Right hindlimb (tissue), 1 donor: ENCODE measurements at places on chromosomes 3 and 15.
A peak's percentile ranks its signal among the peaks of the same experiment; 100 is the strongest.

- no peak for DNase-seq
Measured at GRCh38 chr15:85786781-85787114, 8.0 kb downstream of the KLHL25 start.

DNA sequence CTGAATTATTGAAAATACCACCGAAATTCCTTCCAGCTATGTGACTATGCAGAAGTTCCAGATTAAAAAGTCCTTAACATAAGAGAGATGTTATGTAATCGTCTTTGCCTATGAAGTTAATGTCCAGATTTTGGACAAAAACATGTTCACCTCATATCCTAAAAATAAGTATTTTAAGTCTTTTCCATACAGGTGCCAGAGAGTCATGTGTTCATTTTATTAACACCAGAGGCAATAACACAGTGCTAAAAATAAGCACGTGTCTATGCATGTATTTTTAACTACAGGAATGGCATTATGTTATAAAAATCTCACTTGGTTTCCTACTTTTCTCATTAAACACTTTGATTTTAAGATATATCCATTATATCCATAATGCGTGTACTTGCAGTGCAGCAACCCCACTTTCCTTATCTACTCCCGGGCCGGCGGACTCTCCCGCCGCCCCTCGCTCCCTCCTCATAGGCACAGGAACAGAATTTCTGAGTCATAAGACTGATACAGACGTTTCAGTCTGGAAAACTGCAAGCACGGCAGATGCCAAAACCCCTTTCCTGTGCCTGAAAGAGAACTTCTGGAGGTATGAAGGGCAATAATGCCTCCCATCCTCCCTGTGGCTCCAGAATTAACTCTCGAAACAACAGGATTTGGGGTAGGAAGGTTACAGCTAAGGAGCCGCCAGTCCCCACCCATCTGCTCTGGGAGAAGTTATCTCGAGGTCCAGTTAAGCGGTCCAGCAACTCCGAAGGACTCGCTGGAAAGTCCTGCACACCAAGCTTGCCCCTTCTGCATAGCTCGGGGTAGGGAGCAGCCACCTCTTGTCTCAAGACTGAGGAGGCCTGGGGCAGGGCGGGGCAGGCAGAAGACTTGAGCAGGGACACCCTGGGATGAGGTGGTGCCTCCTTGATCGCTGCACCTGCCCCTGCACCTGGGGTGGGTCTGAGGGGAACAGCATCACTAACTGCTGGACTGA is 22.3 kb upstream of the PSTPIP1 start:
- DNase-seq = peak; percentile 45

DNA sequence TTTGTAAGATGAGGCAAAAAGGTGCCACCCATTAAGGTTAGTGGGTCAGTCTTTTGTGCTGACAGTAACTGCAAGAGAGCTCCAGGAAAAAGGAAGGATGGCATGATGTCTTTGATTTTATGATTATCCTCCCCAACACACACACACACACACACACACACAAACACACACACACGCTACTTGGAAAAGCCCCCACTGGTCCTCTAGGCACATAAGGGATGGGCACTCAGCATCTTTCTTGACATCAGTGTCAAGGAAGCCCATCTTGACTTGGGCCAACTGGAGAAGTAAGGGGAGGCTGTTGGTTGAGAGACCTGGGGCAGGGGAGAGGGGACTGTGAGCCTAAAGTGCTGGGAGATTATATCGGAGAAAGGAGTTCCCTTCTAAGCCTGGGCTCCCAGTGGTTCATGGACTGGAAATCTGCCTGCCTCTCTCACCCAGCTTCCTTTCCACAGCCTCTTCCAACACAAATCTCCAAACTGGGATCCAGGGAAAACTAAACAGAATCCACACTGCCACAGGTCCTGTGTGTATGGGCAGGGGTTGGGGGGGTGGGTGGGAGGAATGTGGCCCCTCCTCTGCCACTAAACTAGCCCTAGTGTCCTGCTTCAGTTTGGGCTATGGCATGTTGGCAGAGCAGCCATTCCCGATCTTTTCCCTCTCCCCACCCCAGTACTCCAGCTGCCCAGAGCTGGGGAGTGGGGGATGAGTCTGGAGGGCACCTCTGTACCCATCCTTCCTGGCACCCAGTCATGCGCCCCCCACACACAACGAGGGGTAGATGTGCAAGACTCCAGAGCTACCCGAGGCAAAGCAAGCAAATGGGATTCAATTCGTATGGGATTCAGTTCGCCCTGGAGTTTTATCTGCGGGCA is 1.6 kb downstream of the AMOTL2 start:
- no peak for DNase-seq

DNA sequence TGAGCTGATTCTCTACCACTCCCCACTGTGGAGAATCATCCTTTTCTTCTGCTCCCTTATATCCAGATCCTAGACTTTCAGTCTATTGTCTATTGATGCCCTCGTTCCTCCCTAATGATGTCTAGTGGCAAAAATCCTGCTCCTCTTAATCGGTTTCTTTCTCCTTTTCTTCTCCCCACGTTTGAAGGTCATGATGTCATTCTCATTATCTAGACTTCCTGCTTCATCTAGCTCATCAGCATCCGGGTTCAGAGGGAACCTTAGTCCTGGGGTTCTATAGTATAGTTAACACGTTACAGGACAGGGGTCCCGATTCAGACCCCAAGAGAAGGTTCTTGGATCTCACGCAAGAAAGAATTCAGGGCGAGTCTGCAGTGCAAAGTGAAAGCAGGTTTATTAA is 14.9 kb upstream of the ALDH1A2 start:
- no peak for DNase-seq

DNA sequence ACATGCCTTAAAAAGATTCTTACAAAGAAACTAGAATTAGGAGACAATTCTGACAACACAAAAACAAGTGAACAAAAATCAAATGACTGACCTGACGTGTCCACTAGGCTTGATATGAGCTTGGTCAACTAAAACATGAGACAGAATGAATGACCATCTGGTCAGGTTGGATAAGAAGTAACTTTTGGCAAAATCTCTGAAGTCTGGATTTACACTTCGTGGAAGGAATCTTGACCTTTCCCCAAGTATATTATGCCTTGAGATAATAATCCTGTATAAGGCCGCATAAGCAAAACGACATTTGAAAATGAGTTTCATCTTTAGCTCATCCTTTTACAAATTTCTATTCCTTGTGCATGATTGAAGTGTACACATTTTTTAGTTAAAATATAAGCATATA is 1.1 kb upstream of the TF start:
- no peak for DNase-seq

- DNase-seq = no peak
Measured at GRCh38 chr15:42094512-42094963, at the start of gene PLA2G4D. Gene PLA2G4D (minus strand): TSS chr15:42094562. CDS start chr15:42094459, 103 bp downstream.

DNA sequence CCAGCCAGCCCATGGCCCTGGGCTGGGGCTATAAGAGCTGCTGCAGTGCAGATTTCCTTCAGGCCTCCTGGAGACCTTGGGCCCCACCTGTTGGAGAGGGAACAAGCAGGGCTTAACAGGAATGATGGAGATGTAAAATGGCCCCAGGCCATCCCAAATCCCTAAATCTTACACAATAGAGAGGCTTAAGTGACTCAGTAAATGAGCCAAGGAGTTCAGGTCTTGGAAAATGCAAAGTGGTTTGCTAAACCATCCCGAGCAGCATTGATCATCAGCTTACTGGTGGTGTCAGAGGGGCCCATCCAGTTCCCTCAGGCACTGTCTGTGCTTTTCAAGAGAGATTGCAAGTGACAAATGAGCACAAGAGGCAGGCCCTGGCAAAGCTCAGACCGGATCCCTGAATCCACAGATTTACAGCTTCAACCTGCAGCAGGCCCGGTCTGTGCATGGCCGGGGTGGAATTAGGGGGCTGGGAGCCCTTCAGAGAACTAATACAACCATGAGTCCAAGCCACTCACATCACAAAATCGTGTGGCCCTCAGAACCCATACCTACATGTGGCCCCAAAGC is 325.4 kb downstream of the UACA start:
- no peak for DNase-seq

DNA sequence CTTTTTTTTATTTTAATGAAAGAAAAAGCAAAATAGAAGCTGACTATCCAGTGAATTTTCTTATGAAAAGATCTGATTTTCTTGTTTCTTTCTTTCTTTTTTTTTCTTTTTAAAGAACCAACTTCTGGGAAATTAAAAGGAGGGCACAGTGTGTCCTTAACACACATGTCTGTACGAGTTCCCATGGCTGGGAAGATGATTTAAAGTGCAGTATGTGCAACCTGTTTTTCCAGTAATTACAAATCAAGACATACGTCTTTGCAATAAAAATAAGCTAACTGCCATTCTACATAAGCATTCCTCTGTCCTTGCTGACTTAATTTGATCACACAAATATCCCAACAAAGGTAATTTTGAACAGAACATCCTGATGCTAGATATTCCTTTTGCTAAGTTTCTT is 416.1 kb downstream of the ROBO1 start:
- no peak for DNase-seq
